ENCODE measurements at places on chromosomes 5 and 9. TPM values are rescaled to one million over a fixed set of nuclear protein-coding genes. Genes with fewer than 3 reads are reported as not detected.

DNA sequence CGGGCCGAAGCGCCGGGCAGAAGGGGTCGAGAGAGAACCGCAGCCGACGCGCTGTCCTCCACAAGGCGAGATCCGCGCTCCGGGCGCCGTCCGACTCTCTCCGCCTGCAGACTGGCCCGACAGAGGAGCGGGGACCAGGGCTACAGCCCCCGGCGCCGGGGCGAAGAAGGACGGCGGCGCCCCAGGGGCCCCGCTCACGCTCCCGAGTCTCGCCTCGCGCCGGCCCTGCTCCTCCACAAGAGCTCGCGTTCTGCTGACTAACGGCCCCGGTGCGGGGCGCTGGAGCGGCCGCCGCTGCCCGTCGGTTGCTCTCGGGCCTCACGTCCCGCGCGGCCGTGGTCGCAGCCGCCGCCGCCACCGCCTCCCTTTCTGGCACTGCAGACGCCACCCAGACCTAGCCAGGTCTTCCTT is 338 bp downstream of the ABHD17B start:
- DNase-seq = no peak

The POU5F2 gene
- total RNA-seq = 0.58 TPM

GRCh38 chr5:35357973-35358372 is 127.7 kb upstream of the PRLR start:
- DNase-seq = no peak

DNA sequence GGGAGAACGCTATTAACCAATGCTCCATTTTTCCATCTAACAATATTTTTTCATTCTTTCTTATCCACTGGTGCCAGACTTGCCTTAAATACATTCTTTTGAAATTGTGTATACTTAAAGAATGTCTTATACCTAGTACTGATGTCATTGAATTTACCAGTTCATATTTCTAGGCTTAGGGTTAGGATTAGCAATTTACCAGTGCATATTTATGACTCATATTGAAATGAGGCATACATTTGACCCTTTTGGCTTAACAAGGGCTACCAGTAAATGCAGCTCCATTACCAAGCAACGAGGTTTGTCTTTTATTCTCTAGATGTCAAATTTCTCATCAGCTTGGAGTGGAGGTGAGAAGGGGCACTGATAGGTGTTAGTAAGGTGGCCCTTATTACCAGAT is 89.5 kb downstream of the CDH9 start:
- no peak for DNase-seq

- no peak for DNase-seq
These were observed 26.6 kb upstream of the C5orf58 start for GRCh38 chr5:170206216-170206615.

The KCNV2 gene
- not detected for total RNA-seq
